Naive thymus-derived CD4-positive, alpha-beta T cell (primary cell): ENCODE measurements at places on chromosomes 1 and 21. TPM values are rescaled to one million over a fixed set of nuclear protein-coding genes. Genes with fewer than 3 reads are reported as not detected.

GRCh38 chr1:30353637-30354036 is 369.7 kb downstream of the MATN1 start:
- H3K27me3 ChIP-seq, result no peaks in the 10 kb centered on the region
- no peaks in the 10 kb centered on the region for H3K36me3 ChIP-seq
- no peak overlapping the region for H3K27ac ChIP-seq
- no peak for DNase-seq
- H3K4me1 ChIP-seq, result no peaks in the 10 kb centered on the region

GRCh38 chr1:9181990-9182783 is 52.4 kb upstream of the H6PD start:
- H3K27me3 ChIP-seq, result no peaks in the 10 kb centered on the region
- peak overlapping the region; percentile 11 for H3K4me3 ChIP-seq
- no peak for DNase-seq
- peaks cover 5% of the 10 kb centered on the region for H3K4me1 ChIP-seq
- H3K36me3 ChIP-seq, result no peaks in the 10 kb centered on the region
- no peak overlapping the region for H3K27ac ChIP-seq

DNA sequence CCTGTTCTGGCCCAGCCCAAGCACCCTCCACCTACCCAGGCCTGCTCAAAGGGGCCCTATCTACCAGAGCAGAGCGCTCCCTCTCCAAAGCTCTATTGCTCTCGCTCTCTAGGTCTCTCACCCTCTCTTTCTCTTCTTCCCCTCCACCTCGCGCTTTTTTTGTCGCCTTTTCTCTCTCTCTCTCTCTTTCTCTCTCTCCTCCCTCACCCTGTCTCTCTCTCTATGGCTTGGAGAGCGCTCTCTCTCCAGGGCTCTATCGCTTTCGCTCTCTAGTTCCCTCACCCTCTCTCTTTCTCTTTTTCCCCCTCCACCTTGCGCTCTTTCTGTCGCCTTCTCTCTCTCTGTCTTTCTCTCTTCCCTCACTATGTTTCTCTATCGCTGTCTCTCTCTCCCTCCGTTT is 3.4 kb upstream of the ZNF678 start:
- no peaks in the 10 kb centered on the region for H3K27me3 ChIP-seq
- H3K36me3 ChIP-seq, result peaks cover 4% of the 10 kb centered on the region
- DNase-seq, result no peak
- H3K27ac ChIP-seq, result no peak overlapping the region

DNA sequence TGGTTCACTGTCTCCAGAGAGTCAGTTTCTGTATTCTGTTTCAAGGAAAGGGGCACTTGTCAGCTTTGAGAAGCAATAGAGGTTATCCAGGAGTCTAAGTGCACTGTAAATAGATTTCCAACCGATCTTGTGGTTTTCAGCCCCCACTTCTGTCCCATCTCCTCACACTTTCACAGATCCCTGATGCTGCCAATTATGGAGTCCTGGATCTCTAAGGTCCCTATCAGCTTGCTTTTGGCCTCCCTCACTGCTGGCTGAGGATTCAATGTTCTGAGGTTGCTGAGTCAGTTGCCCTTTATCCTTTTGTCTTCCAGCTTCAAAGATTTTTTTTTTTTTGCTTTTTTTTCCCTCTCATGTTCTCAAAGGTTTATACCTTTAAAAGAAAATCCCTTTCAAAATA is 98.4 kb downstream of the DIRAS3 start:
- no peaks in the 10 kb centered on the region for H3K4me1 ChIP-seq
- no peak for DNase-seq
- H3K4me3 ChIP-seq, result no peak overlapping the region
- no peaks in the 10 kb centered on the region for H3K27me3 ChIP-seq
- H3K27ac ChIP-seq, result no peak overlapping the region
- no peaks in the 10 kb centered on the region for H3K36me3 ChIP-seq

- H3K36me3 ChIP-seq, result no peaks in the 10 kb centered on the region
Measured at GRCh38 chr1:233735331-233735730, 121.4 kb downstream of the KCNK1 start.

- H3K4me1 ChIP-seq, result peaks cover 25% of the 10 kb centered on the region
- DNase-seq, result no peak
- H3K27ac ChIP-seq, result no peak overlapping the region
- no peak overlapping the region for H3K4me3 ChIP-seq
- H3K36me3 ChIP-seq, result no peaks in the 10 kb centered on the region
Measured at GRCh38 chr1:6783221-6783620, 2.0 kb upstream of the CAMTA1 start.

DNA sequence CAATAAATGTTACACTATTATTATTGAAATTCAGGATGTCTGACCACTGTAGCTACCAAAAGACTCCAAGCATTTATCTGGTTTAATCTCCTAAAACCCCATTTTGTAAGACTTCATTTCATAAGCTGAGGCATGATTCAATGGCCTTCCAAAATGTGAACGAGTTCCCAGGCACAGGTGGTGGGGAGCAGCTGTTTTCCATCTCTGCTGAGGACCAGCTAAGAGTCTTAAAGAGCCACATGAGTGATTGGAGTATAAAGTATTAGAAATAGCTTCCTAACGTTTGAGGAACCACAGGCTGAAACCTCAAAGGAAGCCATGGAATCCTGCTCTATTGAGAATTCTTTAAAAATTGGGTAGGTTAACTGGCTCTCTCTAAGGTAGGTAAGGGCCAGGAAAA is 44.9 kb downstream of the SEC16B start:
- no peak for DNase-seq
- no peaks in the 10 kb centered on the region for H3K36me3 ChIP-seq
- no peak overlapping the region for H3K27ac ChIP-seq
- H3K4me3 ChIP-seq, result no peak overlapping the region
- no peaks in the 10 kb centered on the region for H3K4me1 ChIP-seq

DNA sequence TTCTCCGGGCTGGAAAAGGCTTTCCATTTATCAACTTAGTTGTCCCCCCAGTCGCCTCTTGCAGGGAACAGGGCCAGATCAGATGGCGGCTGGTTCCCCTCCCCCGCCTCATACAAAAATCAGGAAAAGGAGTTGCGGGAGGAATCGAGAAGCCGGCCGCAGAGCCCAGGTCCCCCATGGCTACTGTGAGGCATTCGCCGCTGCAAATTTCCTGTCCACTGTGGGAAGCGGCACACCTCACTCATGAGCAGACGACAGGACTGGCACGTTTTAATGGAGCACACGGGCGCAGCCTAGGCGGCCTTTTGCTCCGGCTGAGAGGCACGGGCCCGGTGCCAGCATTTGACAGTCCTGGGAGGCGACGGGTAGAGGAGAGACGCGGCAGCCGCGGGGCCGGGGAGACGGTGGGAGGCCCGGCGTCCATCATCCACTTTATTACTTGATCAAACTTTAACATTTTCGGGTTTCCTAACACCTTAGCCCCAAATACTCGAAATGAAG is 1.1 kb downstream of the GNG4 start:
- no peaks in the 10 kb centered on the region for H3K36me3 ChIP-seq
- H3K4me3 ChIP-seq, result no peak overlapping the region
- no peaks in the 10 kb centered on the region for H3K4me1 ChIP-seq
- DNase-seq, result no peak
- H3K27me3 ChIP-seq, result no peaks in the 10 kb centered on the region
- H3K27ac ChIP-seq, result no peak overlapping the region

DNA sequence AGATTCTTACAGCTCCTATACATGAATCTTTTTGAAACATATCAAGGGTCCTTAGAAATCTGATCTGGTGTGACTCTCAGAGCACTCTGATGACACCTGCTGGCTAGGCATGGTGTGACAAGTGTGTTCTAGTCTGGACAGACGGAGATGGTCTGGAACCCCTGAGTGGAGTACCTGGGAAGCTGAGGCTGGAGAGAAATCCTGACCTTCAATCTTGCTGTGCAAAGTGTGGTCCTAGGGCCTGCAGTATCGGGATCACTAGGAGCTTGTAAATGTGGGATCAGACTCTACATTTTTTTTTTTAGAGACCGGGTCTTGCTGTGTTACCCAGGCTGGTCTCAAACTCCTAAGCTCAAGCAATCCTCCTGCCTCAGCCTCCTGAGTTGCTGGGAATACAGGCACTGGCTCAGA is 78.6 kb upstream of the SOD1 start:
- H3K27me3 ChIP-seq, result no peaks in the 10 kb centered on the region
- no peak overlapping the region for H3K27ac ChIP-seq
- DNase-seq, result peak; percentile 77
- H3K4me1 ChIP-seq, result no peaks in the 10 kb centered on the region
- no peaks in the 10 kb centered on the region for H3K36me3 ChIP-seq
- no peak overlapping the region for H3K4me3 ChIP-seq

STPG1 gene
- 5.0 TPM for total RNA-seq

GRCh38 chr1:150237746-150238145 is 1.8 kb upstream of the ANP32E start:
- peaks cover 7% of the 10 kb centered on the region for H3K4me1 ChIP-seq
- H3K27me3 ChIP-seq, result no peaks in the 10 kb centered on the region
- H3K36me3 ChIP-seq, result peaks cover 12% of the 10 kb centered on the region
- H3K27ac ChIP-seq, result no peak overlapping the region
- no peak overlapping the region for H3K4me3 ChIP-seq

GRCh38 chr1:101013776-101014175 is 11.8 kb downstream of the DPH5 start:
- no peak for DNase-seq
- H3K36me3 ChIP-seq, result no peaks in the 10 kb centered on the region
- H3K4me3 ChIP-seq, result no peak overlapping the region
- H3K27ac ChIP-seq, result no peak overlapping the region
- no peaks in the 10 kb centered on the region for H3K4me1 ChIP-seq

SHISAL2A gene
- 49.8 TPM for total RNA-seq

KCNE1 gene
- 0.24 and 0.31 TPM in 2 replicates for total RNA-seq

PRR9 gene
- total RNA-seq, result not detected

- H3K4me1 ChIP-seq, result no peaks in the 10 kb centered on the region
- H3K27ac ChIP-seq, result no peak overlapping the region
- no peak for DNase-seq
- no peak overlapping the region for H3K4me3 ChIP-seq
- no peaks in the 10 kb centered on the region for H3K27me3 ChIP-seq
Measured at GRCh38 chr1:180860535-180860934, 52.2 kb upstream of the KIAA1614 start.

DNA sequence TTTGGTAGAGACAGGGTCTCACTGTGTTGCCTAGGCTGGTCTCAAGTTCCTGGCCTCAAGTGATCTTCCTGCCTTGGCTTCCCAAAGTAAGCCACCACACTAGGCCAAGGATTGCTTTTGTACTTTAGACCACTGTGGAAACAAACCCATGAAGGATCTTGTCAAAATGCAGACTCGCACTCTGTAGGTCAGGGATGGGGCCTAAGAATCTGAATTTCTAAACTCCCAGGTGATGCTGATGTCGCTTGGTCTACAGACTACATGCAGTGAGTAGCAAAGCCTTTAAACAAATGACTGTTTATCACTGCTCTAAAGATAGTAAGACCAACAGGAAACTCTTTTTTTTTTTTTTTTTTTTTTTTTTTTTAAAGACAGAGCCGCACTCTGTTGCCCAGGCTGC is 54.1 kb upstream of the MUTYH start:
- no peaks in the 10 kb centered on the region for H3K36me3 ChIP-seq
- no peak overlapping the region for H3K27ac ChIP-seq
- no peak for DNase-seq
- no peak overlapping the region for H3K4me3 ChIP-seq
- H3K27me3 ChIP-seq, result no peaks in the 10 kb centered on the region
- no peaks in the 10 kb centered on the region for H3K4me1 ChIP-seq

KIF26B gene
- not detected for total RNA-seq

CRYBG2 gene
- total RNA-seq, result 0.59 TPM

AMY1A gene
- total RNA-seq, result not detected

PRAMEF6 gene
- total RNA-seq, result not detected

C8B gene
- not detected for total RNA-seq

GRCh38 chr1:94522304-94522703 is 19.3 kb downstream of the F3 start:
- H3K4me1 ChIP-seq, result no peaks in the 10 kb centered on the region
- DNase-seq, result no peak
- H3K27me3 ChIP-seq, result no peaks in the 10 kb centered on the region
- H3K27ac ChIP-seq, result no peak overlapping the region
- H3K36me3 ChIP-seq, result no peaks in the 10 kb centered on the region

GRCh38 chr1:217372049-217372970 is 258.6 kb downstream of the GPATCH2 start:
- no peaks in the 10 kb centered on the region for H3K27me3 ChIP-seq
- H3K27ac ChIP-seq, result no peak overlapping the region
- no peaks in the 10 kb centered on the region for H3K4me1 ChIP-seq
- H3K36me3 ChIP-seq, result no peaks in the 10 kb centered on the region

GRCh38 chr1:105138458-105138893 is 1388.8 kb downstream of the AMY1C start:
- no peaks in the 10 kb centered on the region for H3K27me3 ChIP-seq
- no peak for DNase-seq
- H3K4me1 ChIP-seq, result no peaks in the 10 kb centered on the region

- H3K36me3 ChIP-seq, result no peaks in the 10 kb centered on the region
- peak overlapping the region; percentile 79 for H3K27ac ChIP-seq
- H3K4me1 ChIP-seq, result peaks cover 25% of the 10 kb centered on the region
Measured at GRCh38 chr21:44932408-44933181, 7.2 kb upstream of the SLX9 start.

- no peaks in the 10 kb centered on the region for H3K4me1 ChIP-seq
- no peak overlapping the region for H3K27ac ChIP-seq
- no peak overlapping the region for H3K4me3 ChIP-seq
Measured at GRCh38 chr1:99548943-99549605, 96.8 kb upstream of the PALMD start.

GRCh38 chr1:182367926-182368325 is 23.7 kb downstream of the GLUL start:
- H3K27me3 ChIP-seq, result no peaks in the 10 kb centered on the region
- H3K4me1 ChIP-seq, result no peaks in the 10 kb centered on the region
- no peaks in the 10 kb centered on the region for H3K36me3 ChIP-seq
- DNase-seq, result no peak
- H3K4me3 ChIP-seq, result no peak overlapping the region

DNA sequence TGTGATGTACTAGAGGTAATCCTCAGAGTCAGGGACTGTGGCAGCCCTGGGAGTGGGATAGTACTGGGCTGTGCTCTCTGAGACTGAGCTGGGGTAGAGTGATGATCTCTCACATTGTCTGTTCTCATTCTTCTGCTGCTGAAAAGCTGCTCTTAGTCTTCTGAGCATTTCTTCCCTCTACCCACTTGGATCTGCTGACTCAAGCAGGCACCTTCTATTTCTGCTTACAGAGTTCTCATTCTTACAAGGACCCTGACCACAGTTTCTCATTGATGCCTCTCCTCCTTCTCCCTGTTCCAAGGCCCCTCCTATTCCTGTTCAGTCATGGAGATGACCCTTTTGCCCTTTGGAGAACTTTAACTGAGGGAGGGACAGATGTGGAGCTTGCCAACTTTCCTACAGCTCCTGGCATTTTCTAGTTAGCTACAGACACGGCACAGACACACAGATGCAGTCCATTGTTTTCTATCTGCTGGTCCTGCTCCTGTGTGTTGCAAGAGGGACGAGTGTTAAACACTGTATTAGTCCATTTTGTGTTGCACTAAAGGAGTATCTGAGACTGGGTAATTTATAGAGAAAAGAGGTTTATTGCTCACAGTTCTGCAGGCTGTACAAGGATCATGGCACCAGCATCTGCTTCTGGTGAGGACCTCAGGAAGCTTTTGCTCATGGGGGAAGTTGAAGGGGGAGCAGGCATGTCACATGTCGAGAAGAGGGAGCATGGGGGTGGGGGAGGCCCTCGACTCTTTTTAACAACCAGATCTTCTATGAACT is 12.3 kb downstream of the MAPKAPK2 start:
- H3K36me3 ChIP-seq, result peaks cover 4% of the 10 kb centered on the region
- H3K27ac ChIP-seq, result no peak overlapping the region
- H3K4me1 ChIP-seq, result peaks cover 12% of the 10 kb centered on the region
- no peak overlapping the region for H3K4me3 ChIP-seq
- no peak for DNase-seq

- H3K27me3 ChIP-seq, result no peaks in the 10 kb centered on the region
- no peak overlapping the region for H3K27ac ChIP-seq
- H3K4me1 ChIP-seq, result peaks cover 30% of the 10 kb centered on the region
- H3K36me3 ChIP-seq, result no peaks in the 10 kb centered on the region
Measured at GRCh38 chr1:169043823-169044222, 62.7 kb upstream of the ATP1B1 start.
